Activated T-cell treated with anti-CD3 and anti-CD28 coated beads, Interleukin-2, amount 50 U/mL, for 24 hours (primary cell): ENCODE measurements at places on chromosomes 12 and 14.

- DNase-seq = no peak
Observed at GRCh38 chr14:75969126-75969525, 12.7 kb downstream of the TGFB3 start.

DNA sequence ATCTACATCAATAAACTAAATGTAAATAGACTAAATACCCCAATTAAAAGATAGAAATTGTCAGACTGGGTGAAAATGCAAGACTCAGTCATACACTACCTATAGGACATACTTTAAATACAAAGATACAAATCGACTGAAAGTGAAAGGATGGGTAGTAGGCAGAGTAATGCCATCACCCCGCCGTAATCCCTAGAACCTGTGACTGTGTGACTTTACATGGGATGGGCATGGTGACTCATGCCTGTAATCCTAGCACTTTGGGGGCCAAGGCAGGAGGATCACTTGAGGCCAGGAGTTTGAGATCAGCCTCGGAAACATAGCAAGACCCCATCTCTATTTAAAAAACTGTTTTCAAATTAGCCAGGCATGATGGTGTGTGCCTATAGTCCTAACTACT lies 2.6 kb upstream of the EVL start:
- DNase-seq = peak; percentile 55

DNA sequence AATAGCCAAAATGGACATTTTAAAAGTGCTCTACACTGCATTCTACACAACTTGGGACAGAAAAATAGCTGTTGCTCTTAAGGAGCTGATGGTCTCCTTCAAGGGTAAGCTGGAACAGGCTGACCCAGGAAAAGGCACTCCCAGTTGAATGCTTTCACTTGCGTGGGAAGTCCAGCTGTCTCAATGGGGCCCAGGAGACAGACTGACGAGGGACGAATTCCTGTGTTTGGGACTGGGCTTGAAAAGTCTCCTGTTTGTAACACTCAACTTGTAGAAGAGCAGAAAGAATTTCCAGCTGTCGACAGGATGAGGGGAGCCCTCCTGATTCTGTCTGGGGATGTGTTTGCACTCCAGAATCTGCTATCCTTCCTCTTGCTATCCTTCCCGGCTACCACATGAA lies 180.8 kb downstream of the ZFP36L1 start:
- DNase-seq = no peak

DNA sequence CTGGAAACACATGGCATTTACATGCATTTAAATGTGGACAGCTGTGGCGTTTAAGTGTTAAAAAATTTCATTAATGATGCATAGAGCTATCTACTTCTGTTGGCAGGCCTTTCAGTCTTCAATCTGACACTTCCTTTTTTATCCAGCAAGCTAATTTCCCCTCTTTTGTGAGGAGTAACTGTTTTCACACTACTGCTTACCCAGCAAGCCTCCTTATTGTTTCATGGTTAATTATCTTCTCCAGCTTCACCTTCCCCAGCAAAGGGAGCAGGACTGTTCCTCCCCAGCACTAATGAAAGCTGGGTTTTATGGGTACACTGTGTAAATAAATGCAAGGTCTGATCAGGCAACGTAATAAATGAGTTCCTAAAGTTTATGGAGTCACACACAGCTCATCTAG lies 129.4 kb upstream of the NPAS3 start:
- no peak for DNase-seq

- DNase-seq = no peak
Observed at GRCh38 chr14:100777366-100777817, 48.5 kb upstream of the MEG3 start.

GRCh38 chr12:96197503-96198272 lies 3.5 kb downstream of the ELK3 start:
- no peak for DNase-seq

- no peak for DNase-seq
Observed at GRCh38 chr12:4446335-4446734, 720 bp upstream of the FGF6 start.

DNA sequence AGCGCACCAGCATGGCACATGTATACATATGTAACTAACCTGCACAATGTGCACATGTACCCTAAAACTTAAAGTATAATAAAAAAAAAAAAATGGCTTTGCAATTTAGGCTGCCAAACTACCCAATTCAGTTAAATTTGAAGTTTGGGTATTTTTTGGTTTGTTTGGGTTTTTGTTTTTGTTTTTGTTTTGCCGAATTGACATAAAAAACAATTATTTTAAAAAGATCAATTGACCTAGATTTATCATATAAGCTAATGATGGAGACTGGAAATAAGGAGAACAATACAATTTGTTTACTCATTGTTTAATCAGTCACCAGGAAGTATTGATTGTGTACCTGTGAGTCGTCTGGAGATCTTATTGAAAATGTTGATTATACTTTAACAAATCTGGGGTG lies 62.1 kb upstream of the GARIN2 start:
- DNase-seq = no peak
